ENCODE measurements at places on chromosomes 4 and X.

DNA sequence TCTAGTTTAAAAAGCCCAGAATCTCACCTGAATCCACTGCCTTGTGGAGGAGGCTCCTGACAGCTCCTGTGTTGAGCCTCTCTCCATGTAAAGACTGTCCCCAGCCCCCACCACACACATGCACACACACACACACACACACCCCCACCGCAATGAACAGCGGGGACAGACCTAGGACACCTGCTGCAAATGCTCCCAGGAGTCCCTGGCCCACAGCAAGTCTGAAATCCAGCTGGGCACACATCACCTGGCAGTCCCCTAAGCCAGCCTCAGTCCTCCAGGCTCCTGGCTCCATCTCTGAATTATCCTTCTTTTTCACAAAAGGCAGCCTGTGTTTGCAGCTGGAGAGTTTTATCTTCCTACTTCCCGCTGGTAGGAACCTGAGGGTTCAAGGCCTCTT is 6.6 kb upstream of the FAM53A start:
- no peak for DNase-seq
- H3K4me1 ChIP-seq, result no peaks in the 10 kb centered on the region

DNA sequence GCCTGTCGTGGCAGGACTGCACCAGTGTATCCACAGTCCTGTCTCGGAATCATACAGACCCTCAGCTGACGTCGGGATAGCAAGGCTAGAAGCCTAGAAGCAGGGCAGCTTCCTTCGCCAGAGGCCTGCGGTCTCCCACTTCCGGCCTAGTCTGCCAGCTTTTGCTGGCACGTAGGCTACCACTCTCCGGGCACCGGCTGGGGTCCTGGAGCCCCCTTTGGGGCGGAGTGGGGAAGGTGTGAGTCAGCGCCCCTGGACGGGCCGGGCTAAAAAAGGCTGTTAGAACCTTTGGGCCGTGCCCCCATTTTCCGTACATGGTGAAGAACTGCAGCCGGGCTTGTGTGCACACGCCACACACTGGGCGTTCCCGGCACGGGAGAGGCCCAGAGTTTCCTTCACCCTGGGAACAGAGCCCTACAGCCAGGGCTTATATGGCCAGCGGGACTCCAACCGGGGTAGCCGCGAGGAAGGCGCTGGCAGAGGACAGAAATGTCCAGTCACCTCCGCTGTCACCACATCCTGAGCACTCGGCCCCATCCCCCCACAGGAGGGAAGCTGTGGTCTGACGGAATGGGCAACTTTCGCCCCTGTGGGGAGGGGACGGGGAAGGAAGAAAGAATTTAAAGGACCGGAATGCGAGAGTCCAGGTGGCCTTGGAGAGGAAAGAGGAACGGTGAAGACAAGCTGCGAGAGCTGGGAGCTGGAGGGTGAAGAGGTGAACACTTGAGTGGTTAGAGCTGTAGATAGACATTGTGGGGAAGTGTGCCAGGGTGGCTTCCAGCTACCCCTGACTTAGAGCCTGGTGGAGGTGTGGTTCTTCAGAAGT is 4.6 kb downstream of the MAGIX start:
- H3K27me3 ChIP-seq, result no peaks in the 10 kb centered on the region
- peak overlapping the region; percentile 35 for H3K4me3 ChIP-seq
- no peak for DNase-seq
- no peaks in the 10 kb centered on the region for H3K36me3 ChIP-seq
- H3K4me1 ChIP-seq, result no peaks in the 10 kb centered on the region

DNA sequence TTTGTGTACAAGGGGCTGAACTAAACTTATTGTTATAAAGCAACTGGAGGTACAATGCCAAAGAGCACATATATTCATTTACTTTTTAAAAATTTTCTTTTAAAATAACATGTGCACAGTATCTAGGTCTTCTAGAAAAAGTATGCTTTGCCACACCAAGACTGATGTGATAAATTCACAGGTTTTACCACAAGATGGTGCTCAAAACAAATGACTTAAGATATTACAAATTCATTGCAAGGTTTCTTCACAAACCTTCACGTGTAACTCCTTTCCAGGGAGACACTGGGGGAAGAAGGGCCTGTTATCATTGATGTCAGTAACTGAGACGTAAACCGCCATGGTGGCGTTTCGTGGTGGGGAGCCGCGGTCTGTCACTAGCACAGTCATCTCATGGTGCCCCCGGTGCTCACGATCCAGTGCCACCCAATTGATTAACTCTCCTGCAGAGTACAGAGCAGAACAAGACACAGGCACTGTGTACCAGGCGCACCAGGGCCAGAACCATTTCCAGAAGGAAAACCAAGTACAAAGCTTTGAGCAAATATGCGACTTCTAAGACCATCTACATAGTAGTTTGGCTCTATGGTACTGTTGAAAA is 162.2 kb downstream of the DCHS2 start:
- H3K4me1 ChIP-seq, result no peaks in the 10 kb centered on the region
- DNase-seq, result no peak
- no peak overlapping the region for H3K4me3 ChIP-seq
- no peaks in the 10 kb centered on the region for H3K36me3 ChIP-seq
- no peaks in the 10 kb centered on the region for H3K27me3 ChIP-seq

DNA sequence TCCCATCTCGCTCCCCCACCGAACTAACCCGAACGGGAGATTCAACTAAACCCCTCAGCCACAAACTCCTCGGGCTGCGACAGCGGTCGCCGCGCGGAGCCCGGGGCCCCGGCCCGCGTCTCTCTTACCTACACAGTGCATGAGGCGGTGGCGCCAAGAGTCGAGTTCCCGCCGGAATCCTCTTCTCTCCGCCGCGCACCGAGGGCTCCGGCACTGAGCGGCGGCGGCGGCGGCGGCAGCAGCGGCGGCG is 160 bp downstream of the LCORL start:
- H3K27ac ChIP-seq, result peak overlapping the region; percentile 95
- H3K27me3 ChIP-seq, result no peaks in the 10 kb centered on the region
- H3K36me3 ChIP-seq, result no peaks in the 10 kb centered on the region
- no peak for DNase-seq

- no peak overlapping the region for H3K27ac ChIP-seq
- H3K4me3 ChIP-seq, result no peak overlapping the region
- H3K4me1 ChIP-seq, result no peaks in the 10 kb centered on the region
Observed at GRCh38 chrX:110477593-110478228, 119.1 kb downstream of the RTL9 start.

DNA sequence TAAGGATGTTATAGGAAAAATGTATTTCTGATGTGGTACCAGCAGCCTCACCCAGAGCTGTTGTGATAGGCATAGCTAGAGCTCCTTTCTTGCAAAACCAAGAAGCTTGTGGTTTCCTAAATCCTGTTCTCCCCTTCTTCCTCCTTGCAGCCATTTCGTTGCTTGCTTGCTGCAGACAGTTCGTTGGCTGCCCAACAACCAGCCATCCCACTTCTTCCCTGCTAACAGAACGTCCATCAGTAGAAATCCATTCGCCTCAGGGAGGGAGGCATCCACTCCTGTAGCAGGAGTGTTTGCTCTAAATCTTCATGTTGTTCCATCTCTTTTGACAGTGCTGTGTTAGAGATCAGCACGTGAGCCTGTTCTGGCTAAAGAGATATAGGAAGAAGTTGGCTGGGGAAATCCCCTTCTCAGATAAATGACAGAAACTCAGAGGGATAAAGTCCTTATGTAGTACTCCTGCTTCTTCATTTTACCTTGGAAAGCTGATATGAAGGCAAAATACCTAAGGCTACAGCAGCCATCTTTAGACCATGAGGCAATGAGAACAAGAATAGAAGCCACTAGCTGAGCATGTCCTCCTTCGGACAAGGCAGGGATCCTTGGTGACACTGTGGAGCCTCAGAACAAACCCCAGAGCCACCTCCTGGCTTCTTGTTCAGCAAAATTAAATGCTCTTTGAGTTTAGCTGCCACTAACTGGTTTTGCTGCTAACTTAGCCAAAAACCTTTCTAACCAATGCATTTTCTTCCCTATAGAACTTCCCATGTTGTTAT is 68.4 kb upstream of the RELL1 start:
- H3K4me3 ChIP-seq, result no peak overlapping the region
- H3K27me3 ChIP-seq, result no peaks in the 10 kb centered on the region
- no peak overlapping the region for H3K27ac ChIP-seq
- H3K4me1 ChIP-seq, result no peaks in the 10 kb centered on the region
